Left ventricle myocardium inferior (tissue), 1 donor: ENCODE measurements at places on chromosomes 7 and 10. TPM values are rescaled to one million over a fixed set of nuclear protein-coding genes. Genes with fewer than 3 reads are reported as not detected.

DNA sequence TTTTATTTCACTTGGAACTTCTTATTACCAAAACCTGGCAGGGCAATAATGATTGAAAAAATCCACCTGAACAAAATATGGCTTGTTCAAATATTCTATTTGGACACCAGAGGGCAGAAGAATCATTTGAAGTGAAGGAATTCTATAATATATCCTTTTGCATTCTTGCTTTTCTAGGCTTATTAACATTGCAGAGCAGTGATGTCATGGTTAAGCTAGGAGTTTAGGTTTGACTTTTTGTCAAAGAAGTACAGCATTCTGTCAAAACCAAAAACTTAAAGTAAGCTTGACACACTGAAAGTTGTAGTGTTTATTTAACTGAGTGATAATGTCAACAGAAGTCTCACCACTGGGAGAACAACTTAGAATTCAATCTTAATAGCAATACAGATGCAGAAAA, 156.0 kb downstream of the SEMA3D start:
- no peak for DNase-seq

DNA sequence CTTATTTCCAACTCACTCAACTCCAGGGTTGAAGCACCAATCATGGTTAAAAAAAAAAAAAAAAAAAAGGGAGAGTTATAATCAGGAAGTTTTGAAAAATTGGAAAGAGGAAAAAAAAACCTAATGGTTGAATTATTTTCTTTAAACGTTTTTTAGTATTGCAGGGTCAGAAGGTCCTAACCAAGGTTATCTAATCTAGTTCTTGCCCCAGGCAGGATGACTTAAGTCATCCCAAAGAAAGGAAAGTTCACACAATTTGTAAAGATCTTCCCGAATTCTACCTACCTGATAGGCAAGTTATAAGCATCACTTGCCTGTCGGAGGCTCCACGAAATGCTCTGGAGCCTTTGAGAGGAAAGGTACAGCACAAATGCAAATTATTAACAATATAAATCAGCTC, 208.1 kb upstream of the PLXNA4 start:
- DNase-seq = no peak

DNA sequence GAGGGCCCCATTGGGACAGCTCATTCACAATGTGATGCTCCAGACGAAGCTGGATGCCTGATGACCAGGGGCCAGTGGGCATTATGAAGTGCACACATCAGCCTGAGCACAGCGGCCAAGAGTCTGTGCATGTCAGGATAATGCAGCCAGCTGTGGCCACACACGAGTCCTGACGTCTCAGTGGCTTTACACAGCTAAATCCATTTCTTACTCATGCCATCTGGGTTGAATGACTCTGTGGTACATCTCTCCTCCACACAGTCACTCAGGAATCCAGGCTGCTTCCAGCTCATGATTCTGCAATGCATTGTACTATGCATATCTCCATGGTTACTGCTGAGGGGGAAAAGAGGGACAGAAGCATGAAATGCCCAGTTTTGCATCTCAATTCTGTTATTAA, 123.6 kb downstream of the PRLHR start:
- no peak for DNase-seq

GRCh38 chr7:159136442-159136841, 8.2 kb downstream of the VIPR2 start:
- no peak for DNase-seq

DNA sequence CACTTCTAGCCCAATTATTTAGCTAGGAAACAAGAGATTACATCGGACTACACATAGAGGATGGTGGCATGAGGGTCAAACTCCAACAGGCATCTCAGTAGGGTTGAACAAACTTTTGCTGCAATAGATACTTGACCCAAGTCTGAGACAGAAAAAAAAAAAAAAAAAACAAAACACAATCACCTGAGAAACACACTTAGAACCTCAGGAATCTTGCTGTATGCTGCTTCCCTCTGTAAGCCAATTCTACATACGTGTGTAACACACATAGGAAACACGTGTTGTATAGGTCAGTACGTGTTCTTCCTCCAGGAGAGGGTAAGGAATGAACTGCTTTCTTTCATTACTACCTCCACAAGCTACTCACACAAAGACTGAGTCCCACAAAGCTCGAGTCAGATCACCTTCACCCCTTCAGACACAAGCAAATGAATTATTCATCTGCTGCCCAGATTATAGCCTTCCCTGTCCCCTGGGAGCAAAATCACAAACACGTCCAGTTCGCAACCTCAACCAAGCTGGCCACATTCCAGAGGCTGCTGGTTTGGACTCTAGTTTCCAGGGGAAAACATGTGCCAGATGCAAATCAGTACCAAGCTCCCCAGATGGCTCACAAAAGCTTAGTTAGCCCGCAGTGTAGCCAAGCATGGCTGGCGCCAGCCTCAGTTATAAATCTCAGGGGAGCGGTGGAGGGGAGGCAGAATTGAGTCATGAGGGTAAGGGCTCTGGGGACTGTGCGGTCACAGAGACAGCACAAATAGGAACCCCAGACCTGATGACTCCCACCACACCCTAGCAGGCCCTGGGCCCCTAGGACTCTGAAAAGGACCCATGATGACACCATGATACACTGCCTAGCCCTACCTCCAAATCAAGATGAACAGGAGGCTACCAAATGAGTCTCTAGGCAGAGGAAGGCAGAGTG, 15.1 kb downstream of the PSAP start:
- DNase-seq = peak; percentile 58

DNA sequence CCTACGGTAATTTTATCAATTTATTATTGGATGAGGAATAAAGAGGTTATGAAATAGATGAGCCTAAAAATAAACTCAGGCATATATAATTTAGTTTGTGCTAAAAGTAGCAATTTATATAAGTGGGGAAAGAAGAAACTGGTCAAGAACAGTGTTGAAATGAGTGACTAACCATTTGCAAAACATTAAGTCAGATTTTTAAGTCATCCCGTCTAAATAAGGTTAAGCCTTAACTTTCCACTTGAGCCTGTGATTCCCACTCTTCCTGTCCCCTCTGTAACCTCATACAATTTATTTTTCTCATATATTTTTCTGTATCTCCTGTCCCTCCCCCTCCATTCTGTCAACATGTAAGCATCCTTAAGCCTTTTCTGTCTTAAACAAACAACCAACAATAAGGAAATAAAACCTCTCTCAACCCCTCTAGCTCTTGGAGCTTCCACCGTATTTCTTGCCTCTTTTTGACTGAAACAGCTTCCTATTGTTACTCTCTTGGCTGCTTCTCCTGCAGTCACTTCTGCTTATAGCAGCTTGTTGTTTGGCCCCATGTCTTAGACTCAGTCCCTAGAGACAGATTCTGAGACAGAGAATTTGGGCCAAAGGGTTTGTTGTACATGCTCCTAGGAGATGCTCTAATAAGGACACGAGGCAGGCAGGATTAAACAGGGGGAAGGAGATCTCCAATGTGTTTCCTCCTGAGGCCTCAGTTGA, 109.7 kb downstream of the GNAI1 start:
- no peak for DNase-seq

DNA sequence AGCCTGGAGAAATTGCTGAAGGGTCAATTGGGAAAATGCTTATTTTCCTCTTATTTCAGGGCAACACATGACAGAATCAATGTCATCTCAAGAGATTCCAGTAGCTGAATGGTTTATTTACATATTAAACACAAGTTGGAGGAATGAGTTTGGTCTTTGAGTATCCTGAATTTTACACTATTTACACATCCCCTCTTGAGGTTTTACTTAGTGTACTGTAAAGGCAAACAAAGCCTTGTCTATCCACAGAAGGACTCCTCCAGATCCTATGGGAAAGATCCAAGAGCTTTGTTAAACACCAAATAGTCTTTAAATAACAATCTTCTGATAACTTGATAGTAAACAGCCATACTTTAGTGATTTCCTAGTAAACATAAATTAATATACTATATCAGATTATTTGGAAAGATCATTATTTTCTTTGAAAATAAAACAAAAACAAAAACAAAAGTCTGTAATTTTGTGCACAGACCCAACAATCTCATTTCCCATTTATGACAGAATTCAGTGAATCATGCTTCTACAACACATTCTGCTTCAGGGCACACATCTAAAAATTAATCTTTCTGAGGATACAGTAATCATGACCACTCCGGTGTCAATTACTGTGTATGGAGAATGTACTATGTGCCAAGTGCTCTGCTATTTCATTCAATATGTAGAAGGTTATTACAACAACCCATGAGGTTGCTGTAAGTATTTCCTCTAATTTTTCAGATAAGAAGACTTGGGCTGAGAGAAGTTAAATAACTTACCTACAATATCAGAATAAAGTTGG, 575.0 kb upstream of the LRRTM3 start:
- no peak for DNase-seq

GRCh38 chr10:28135258-28135657, 136.4 kb upstream of the ODAD2 start:
- DNase-seq = no peak

DNA sequence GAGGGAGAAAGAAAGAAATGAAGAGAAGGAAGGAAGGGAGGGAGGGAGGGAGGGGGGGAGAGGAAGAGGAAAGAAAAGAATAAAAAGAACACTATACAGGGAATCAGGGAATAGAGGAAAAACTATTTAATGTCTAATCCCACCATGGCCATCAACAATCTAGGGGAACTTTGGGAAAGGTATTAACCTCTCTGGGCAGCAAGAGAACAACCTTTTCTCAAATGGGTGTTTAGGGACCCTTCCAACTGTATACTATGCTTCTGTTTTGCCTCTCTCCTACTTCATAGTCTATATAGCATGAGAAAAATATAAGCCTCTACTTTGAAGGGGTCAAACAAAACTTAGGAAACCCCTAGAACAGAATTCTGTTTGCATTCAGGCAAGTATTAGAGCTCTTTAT, 54.5 kb downstream of the CHCHD3 start:
- DNase-seq = no peak

- peak; percentile 45 for DNase-seq
Measured at GRCh38 chr10:77925795-77926565, 575 bp downstream of the DLG5 start.

GRCh38 chr10:84075226-84076046, 63.9 kb upstream of the GHITM start:
- no peak for DNase-seq

GRCh38 chr7:119999738-120000475, 273.1 kb upstream of the KCND2 start:
- no peak for DNase-seq

DNA sequence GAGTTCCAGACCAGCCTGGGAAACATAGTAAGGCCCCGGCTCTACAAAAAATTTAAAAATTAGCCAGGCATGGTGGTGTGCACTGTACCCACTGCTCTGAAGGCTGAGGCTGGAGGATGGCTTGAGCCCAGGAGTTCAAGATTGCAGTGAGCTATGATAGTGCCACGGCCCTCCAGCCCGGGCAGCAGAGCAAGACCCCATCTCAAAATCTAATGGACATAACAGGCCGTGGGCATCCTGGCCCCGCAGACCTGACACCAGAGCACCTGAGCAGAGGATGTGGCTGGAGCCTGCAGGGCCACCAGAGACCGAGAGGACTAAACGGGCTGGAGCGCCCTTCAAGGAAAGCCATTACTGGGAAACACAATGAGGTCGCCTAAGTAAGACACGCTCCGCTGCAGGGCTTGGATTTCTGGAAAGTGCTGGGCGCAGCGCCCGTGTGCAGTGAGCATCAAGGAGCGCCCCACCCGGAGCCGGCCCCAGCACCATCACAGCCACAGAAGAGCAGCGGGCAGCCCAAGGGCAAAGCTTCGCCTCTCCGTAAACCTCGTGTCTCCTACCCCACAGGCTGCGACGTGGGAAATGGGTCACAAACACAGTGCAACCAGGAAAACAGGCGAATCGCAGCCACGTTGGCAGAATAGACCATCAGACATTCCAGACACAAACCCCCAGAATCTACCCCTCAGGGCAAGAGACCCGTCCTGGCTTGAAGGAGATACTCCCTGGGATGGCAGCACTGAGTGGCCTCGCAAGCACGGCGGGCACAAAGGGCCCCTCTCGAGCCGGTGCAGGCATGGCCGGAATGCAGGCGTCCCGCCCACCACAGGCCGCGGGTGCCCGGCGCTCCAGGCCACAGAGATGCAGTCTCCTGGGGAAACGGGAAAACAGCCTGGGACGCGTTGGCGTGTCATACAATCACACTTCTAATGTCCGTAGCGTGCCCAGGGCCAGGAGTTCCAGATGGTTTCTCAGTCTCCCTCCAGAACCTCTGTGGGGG, 4.9 kb downstream of the RADIL start:
- no peak for DNase-seq

GRCh38 chr7:130907439-130907838, 173.4 kb upstream of the KLF14 start:
- DNase-seq = no peak

- DNase-seq = no peak
Measured at GRCh38 chr10:97207756-97208346, 22.1 kb upstream of the SLIT1 start.

GRCh38 chr7:1062296-1063294, 18.2 kb downstream of the GPR146 start:
- DNase-seq = no peak

DNA sequence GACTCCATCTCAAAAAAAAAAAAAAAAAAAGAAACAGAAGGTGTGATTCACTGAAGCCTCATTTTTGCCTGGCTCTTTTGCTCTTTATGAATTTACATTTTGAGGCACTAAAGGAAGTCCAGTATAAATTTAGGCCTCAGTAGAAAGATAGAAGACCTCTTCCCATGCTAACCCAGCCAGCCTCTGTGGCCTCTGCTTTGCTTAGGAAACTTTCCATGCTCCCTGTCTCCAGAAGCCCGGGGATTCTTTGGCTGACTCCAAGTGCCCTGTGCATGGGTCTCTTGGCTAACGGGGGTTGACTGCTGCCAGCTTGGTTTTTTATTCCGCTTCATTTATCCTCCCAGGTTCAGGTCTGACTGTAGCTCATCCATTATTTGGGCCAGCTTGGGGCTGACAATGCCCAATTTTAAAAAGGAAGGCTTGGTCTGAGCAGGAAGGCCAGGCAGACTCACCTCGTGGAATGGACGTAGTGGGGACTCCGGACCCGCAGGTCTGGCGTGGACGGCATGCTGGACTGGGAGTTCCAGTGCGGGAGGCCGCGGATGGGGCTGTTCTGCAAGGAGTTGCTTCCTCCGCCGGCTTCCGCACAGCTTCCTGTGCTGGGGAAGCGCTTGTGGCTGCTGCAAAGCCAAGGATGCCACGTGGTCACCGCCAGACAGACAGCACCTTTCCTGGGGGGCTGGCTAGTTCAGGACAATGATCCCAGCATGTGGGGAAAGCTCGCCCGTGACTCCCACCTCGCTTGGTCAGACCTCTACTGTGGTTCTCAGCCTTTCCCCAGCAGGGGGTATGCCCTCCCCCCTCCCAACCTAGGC, 72.3 kb downstream of the PRPF18 start:
- peak; percentile 65 for DNase-seq

DNA sequence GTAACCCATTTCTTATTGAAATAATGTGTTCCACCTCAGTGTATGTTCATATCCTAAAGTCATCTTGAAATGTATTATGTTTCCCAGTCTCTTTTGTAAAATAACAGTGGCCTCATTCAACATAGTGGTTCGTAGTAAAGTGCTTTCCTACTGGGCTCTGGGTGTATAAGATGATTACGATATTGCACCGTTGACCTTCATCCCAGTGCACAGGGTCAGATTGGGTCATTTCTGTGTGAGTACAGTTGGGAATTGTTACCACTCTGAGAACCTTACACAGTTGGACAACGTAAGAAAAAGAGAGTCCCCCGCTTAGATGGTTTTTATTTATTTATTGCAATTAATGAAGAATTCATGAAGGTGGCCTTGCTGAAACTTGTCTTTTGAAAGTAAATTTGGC, 135.6 kb downstream of the CHN2 start:
- no peak for DNase-seq

The INTS1 gene
- total RNA-seq = 29.9 TPM

The TMEM176B gene
- 34.0 TPM for total RNA-seq

The PFKFB3 gene
- total RNA-seq = 14.1 TPM

The OR13A1 gene
- total RNA-seq = not detected

The TSPAN33 gene
- 9.7 TPM for total RNA-seq

The PKD2L1 gene
- total RNA-seq = not detected

The YWHAG gene
- 223 TPM for total RNA-seq

The PNLIPRP3 gene
- total RNA-seq = not detected
